NCI-H526 (cell line): ENCODE measurements at places on chromosomes 3 and 15.

DNA sequence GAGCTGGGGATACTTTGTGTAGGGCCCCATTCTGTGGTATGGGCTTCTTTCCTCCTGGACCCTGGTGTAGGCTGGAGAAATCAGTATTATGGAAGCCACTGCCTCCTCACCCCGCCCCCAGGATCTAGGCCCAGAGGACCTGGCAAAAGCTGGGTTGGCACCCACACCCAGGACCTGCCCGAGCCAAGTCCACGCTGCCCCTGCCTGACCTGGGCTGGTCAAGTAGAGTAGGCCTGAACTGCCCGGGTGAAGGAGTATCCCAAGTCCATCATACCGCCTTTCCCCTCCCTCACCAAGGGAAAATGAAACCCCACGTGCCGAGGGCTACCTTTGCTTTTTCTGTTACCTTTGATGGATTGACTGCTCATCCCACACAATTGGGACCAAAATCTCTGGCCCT lies 37.7 kb upstream of the TRAK1 start:
- no peak for DNase-seq

DNA sequence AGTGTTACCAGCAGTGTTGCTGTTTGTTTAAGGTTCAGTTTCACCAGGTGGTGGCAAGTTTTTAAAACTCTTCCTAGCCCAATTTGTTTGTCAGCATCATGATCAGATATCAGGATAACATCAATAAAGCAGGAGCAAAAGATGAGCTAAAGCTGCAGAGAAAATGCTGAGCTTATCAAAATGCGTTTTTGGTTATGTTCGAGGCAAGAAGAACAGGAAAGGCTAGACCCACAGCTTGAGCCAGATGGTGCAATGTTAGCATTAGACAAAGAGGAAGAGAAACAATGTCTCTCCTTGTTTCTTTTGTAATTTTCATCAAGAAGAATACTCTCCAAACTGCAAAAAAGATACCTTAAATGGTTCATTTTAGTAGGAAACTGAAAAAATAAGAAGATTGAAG lies 66.2 kb downstream of the THRB start:
- DNase-seq: no peak

DNA sequence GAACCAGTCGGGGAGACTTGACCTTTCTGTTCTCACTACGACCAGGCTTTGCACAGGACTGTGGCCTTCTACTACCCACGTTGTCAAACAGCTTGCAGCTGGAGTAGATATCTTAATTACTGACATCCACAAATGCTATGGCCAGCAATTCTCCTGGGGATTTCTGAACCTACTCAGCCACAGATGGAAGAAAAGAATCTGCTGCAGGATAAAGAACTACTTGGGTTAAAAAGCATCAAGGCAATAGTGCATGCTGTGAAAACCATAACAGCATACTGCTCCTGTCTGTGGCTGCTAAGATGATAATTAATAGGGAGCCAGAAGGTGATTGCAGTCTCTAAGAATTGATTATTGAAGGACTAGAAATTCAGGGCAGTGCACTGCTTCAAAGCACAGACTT lies 859.2 kb upstream of the SEMA6D start:
- no peak for DNase-seq

DNA sequence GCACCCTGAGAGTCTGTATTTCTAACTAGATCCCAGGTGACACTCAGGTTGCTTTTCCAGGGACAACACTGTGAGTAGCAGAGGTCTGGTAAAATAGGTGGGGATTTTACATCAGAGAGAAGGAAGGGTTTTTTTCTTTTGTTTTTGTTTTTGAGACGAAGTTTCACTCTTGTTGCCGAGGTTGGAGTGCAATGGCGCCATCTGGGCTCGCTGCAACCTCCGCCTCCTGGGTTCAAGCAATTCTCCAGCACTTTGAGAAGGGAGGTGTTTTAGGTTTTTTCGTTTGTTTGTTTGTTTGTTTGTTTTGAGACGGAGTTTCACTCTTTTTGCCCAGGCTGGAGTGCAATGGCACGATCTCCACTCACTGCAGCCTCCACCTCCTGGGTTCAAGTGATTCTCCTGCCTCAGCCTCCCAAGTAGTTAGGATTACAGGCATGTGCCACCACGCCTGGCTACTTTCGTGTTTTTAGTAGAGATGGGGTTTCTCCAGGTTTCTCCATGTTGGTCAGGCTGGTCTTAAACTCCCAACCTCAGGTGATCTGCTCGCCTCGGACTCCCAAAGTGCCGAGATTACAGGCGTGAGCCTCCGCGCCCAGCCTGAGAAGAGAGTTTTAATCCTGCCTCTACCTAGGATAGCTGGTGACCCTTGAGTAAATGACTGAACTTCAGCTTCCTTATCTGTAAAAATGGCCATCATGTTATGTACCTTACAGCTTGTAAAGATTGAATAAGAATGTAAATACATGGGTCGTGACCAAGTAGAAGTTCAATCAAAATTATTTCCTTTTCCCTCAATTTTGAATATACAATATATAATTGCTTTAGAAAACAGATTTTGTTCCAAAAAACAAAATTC lies 95.9 kb upstream of the FNDC3B start:
- no peak for DNase-seq

GRCh38 chr3:167030082-167030725 lies 349.9 kb downstream of the ZBBX start:
- no peak for DNase-seq

DNA sequence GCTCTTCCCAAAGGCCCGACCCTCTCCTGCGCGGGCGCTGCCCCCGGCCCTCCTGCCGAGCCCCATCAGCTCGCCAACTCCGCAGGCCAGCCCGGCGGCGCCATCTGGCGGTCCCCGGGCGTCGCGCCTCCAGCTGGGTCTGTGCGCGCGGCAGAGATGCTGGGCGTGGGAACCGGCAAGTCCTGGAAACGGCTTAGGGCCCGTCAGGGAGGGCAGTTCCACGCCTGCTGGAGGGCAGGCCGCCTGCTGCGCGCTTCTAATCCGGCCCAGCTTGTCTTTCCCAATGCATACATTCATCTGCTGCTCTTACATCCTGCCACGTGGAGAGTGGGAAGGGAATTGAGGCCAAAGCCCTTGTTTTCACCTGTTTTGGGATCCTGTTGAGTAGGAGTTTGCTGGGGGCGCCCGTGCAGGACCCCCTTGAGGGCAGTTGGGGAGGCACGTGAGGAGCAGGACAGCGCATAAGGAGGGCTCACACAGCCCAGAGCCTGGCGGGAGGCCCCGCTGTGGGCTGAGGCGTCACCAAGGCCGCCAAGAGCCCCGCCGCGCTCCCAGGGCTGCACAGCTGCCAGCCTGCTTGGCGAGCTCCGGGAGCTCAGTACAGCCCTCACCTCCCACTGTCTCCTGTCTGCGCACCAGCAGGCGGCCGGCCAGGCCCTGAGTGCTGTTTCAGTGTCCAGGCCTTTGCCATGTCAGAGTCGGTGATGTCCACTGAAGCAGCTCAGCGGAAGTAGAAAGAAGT lies 165.6 kb downstream of the NSMCE3 start:
- DNase-seq: peak; percentile 89

GRCh38 chr3:140762746-140763145 lies 84.9 kb downstream of the TRIM42 start:
- DNase-seq: no peak

GRCh38 chr3:128254967-128255366 lies 101.7 kb downstream of the EEFSEC start:
- no peak for DNase-seq

DNA sequence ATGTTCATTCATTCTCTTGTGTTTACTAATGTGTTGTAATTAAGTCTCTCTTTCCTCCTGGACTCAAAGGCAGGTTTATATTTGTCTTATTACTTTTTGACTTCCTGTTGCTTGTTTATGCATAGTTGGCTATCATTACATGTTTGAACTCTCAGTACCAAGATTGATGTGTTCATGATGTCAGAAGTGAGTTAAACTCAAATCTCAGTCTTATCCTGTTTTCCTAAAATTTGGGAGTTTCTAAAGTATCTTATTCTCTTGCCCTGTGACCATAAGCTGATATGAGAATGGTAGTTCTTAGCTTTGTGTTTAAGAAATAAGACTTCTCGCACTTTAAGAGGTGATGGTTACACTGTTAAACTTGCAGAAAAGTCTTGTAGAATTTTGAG lies 5.2 kb downstream of the GLCE start:
- DNase-seq: no peak

GRCh38 chr3:171198781-171199472 lies 172.4 kb upstream of the SLC2A2 start:
- no peak for DNase-seq
